Uterus (tissue), 4 donors: ENCODE measurements at places on chromosomes 6 and 20. TPM values are rescaled to one million over a fixed set of nuclear protein-coding genes. Genes with fewer than 3 reads are reported as not detected.
A peak's percentile ranks its signal among the peaks of the same experiment; 100 is the strongest.

SLC25A27 gene
- total RNA-seq = 24.6 TPM

GRCh38 chr6:95364016-95364604 lies 213.2 kb upstream of the MANEA start:
- DNase-seq = no peak

ZSCAN16 gene
- total RNA-seq = not detected

CLIC5 gene
- total RNA-seq = 5.1 TPM

GABRR1 gene
- not detected for total RNA-seq

- DNase-seq = peak; percentile 22
Observed at GRCh38 chr20:18276821-18277220, 11.5 kb upstream of the ZNF133 start.

MTHFD1L gene
- total RNA-seq = 19.9 TPM

- no peak for DNase-seq
Observed at GRCh38 chr6:54957698-54958097, 111.1 kb downstream of the FAM83B start.

RNF182 gene
- under 0.01 TPM for total RNA-seq

CGAS gene
- total RNA-seq = 1.8 TPM

GRIK2 gene
- 0.76 TPM for total RNA-seq

- no peak for DNase-seq
Observed at GRCh38 chr6:71029555-71029954, 72.7 kb upstream of the B3GAT2 start.

GGTLC1 gene
- total RNA-seq = not detected

- no peak for DNase-seq
Observed at GRCh38 chr6:139166956-139167313, 32.1 kb downstream of the HECA start.

DNA sequence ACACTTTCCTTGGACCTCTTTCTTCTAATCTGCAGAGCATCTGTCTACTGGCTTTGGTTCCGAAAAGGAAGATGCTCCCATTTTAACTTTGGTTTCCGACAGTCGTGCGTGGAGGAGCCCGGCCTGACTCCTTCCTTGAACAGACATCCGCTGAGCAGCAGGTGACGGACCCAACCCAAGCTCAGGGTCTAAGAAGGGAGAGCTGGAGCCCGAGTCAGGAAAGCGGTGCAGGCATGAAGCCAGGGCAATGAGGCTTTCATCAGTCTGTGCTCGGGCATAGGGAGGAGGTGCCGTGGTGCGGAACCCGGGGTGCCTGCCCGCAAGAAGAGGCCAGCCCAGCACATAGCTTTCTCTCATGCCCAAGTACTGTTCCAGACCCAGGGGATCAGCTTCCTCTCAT lies 109.4 kb downstream of the CDH4 start:
- DNase-seq = no peak

SPATA25 gene
- total RNA-seq = 8.1 TPM

DNA sequence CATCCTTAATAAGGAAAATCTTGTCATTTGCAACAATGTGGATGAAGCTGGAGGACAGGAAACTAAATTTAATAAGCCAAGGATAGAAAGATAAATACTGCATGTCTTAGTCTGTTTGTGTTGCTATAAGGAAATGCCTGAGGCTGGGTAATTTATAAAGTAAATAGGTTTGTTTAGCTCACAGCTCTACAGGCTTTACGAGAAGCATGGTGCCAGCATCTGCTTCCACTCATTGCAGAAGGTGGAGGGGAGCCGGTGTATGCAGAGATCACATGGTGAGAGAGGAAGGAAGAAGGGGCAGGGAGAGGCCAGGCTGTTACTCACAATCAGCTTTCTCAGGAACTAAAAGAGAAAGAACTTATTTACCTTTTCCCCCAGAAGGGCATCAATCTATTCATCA lies 118.9 kb upstream of the SMLR1 start:
- DNase-seq = no peak

- DNase-seq = no peak
Observed at GRCh38 chr20:38757145-38757775, 9.0 kb downstream of the ACTR5 start.

TBXT gene
- total RNA-seq = not detected

AVP gene
- total RNA-seq = not detected

- no peak for DNase-seq
Observed at GRCh38 chr6:33718713-33719112, 7.2 kb upstream of the UQCC2 start.

DNA sequence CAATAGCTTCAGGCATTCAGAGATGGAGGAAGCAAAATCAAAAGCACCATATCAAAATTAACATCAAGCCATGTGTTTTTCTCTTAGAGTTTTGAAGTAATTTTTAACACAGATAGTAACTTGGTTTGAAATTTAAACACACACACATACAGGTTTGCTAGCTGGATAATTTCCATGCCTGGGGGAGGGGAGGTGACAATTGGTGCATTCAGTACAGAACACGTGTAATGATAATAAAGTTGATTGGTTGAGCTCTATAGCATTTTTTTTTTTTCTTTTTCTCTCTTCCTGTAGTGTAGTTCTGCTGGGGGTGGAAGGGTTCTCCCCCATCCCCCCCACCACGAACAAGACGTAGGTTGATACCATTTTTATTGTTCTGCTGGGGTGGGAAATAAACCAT lies 564.8 kb downstream of the LMBRD1 start:
- DNase-seq = no peak

SLC35D3 gene
- not detected for total RNA-seq

TNXB gene
- total RNA-seq = 90.6 TPM

TCP11 gene
- total RNA-seq = not detected

DNA sequence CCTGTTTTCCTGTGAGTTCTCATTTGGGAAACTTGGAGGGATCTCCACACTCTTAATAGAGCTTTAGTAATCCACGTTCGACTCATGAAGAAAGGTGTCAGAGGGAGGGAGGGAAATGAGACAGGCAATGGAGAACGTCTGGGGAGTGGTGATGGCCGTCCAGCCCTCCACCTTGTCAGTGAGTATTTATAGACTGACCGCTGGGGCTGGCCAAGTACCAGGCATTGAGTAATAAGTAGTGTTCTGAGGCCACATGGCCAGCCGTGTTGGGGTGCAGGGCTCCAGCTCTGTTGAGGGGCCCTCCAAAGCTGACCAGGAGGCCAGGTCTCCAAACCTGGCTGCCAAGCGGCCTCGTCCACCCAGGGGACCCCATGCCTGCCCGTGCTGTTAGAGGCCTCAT lies 11.3 kb upstream of the DSN1 start:
- peak; percentile 72 for DNase-seq

RIMS4 gene
- 5.3 TPM for total RNA-seq

GRCh38 chr6:43898358-43899131 lies 128.5 kb downstream of the VEGFA start:
- DNase-seq = no peak

RAD21L1 gene
- total RNA-seq = not detected

DNA sequence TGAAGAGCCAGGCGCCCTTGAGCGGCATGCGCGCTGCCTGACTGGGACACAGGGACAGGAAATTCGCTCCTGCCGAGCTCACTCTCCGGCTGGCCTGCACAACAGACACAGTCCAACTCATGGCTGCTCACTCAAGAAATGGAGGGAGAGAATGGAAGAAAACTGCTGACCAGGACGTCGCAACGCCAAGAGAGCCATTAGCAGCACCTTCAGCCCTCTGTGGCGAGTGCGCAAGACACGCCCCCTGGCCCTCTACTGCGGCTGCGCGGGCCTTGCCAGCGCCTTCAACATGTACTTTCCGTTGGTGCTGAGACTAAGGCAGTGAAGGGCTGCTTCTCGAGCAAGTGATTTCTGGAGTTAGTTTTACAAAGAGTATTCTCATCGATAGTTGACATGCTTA lies 23.3 kb downstream of the TMEM242 start:
- no peak for DNase-seq

DNA sequence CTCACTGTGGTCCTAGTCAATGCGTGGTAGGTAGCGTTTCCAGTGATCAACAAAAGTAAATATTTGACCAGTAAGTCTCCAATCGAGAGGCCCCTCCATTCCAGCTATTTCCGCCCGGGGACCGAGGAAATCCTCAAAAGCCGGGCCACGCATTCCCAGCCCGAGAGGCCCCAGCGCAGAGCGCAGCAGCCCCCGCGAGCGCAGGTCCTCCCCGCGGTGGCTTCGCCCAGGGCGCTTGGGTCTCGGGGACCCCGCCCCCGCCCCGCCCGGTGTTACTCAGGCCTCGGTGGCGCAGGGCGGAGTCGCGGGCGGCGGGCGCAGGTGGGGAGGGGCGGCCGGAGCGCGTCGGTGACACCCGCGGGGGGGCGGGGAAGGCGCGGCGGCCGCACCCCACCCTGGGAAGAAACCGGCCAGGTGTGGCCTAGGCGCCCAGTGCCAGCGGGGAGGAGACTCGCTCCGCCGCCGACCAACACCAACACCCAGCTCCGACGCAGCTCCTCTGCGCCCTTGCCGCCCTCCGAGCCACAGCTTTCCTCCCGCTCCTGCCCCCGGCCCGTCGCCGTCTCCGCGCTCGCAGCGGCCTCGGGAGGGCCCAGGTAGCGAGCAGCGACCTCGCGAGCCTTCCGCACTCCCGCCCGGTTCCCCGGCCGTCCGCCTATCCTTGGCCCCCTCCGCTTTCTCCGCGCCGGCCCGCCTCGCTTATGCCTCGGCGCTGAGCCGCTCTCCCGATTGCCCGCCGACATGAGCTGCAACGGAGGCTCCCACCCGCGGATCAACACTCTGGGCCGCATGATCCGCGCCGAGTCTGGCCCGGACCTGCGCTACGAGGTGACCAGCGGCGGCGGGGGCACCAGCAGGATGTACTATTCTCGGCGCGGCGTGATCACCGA lies at the start of gene DSP:
TSS of gene DSP (plus strand) at position 497 of the 890 bp plus-strand sequence. CDS start at position 742, 245 bp downstream.
- DNase-seq = no peak

DNA sequence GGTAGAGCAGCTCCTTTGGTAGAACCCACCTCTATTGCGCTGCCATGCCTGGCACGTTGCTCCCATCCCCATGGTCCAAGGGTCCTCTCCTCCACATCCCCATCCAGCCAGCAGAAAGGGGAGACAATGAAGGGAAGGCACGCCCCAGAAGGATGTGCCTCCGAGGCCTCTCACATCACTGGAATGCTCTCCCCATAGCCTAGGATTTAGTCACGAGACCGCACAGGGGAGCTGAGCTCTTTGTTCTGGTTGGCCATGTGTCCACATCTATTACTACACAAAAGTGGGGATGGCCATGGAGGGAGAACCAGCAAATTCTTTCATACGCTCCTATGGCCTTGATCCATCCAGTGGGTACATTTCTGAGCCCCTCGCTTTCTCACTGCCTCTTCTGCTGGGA lies 60.5 kb upstream of the SALL4 start:
- no peak for DNase-seq

RBPJL gene
- total RNA-seq = not detected

- peak; percentile 69 for DNase-seq
Observed at GRCh38 chr20:63686492-63687321, 9.7 kb upstream of the TNFRSF6B start.

DNA sequence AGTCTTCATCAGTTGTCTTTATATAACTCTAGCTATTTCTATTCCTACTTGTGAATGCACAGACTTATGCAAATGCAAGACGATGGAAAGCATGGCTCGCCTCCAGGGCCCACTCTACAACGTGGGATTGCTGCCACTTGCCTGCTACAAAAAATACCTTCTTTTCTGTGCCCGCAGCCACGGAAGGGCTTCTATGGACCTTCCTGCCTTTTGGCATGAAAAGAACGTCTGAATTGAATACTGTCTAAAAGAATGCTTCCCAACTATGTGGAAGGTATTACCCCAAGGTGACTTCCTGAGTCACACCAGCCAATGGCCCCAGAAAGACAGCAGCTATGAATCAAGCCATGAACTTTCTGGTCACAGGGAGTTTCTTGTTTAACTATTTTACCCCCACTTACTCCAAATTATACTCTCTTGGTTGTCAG lies 261.2 kb downstream of the HIVEP2 start:
- no peak for DNase-seq

DNA sequence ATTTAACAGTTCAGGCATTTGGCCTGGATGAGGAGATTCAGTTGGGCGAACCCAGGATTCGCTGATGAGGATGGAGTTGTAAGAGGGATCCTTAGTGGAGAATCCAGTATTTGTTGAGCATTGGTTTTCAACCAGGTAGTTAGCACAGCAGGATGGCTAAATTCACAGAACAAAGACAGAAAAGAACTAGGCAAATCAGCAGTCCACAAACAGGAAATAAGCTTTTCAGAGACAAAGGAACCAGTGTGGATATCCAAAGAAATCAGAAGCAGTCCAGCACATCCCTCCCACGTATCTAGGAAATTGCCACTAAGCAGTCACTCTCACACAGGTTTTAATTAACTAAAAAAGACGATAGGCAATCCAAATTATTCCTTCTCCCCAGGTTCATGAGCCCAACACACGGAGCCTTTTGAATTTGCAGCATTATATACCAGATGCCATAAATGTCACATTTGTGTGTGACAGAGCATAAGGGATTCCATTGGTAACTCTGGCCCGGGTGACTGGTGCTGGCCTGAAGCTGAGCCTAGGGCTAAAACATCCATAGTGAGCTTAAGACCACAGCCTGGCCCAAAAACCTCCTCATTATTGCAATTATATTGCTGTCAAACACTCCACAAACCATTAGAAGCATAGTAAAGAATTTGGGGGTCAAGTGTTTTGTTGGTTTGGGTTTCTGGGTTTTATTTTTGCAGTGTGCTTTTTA lies 131.5 kb downstream of the SOBP start:
- no peak for DNase-seq

- no peak for DNase-seq
Observed at GRCh38 chr6:9638861-9639260, 776.0 kb downstream of the TFAP2A start.
